Urothelium cell line (cell line): ENCODE measurements at places on chromosomes 4 and X.

DNA sequence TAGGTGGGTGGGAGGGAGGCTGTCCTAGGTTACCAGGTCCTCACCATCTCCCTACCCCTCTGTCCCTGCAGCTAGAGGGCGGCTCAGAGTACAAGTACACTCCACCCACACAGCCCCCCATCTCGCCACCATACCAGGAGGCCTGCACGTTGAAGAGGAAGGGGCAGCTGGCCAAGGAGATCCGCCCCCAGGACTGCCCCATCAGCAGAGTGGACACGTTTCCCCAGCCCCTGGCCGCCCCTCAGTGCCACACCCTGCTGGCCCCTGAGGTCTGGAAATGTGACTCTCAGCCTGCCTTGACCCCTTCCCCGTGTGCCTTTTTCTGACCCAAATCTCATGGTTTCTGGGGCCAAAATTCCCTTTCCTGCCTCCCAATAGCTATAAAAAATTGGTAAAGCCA, 6.5 kb downstream of the FTSJ1 start:
- DNase-seq: no peak

DNA sequence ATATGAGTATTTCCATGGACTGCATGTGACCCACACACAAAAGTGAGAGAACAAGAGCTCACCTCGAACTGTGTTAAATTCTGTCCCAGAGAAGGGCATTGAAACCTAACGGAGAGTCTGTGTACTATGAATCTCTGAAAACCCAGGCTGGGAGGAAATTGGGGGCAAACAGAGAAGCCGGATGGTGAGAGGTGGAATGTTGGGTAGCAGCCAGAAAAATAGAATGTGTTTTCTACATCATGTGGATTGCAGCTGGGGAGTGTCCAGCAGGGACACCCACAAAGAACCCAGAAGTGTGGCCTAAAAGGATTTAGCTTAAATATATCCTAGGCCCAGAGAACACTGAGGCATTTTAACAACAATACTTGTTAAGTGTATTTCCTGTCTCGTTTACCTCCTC, 38.6 kb downstream of the MND1 start:
- DNase-seq: no peak

- DNase-seq: no peak
These were observed 139.3 kb downstream of the GASK1B start for GRCh38 chr4:158033416-158034120.

DNA sequence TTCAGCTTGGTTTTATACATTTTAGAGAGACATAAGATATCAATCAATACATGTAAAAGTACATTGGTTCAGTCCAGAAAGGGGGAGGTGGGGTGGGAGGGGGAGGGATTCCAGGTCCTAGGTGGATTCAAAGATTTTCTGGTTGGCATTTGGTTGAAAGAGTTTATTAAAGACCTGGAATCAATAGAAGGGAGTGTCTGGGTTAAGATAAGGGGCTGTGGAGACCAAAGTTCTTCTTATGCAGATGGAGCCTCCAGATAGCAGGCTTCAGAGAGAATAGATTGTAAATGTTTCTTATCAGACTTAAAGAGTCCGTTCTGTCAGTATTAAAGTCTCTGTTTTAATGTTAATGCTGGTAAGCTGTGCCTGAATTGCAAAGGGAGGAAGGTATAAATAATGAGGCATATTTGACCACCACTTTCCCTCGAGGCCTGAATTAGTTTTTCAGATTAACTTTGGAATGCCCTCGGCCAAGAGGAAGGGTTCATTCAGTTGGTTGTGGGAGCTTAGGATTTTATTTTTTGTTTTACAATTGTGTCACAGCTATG, 169.9 kb downstream of the AASDH start:
- no peak for DNase-seq

- no peak for DNase-seq
These were observed 916.7 kb downstream of the TECRL start for GRCh38 chr4:63492515-63492914.

GRCh38 chr4:104747635-104748034, 252.9 kb upstream of the CXXC4 start:
- no peak for DNase-seq

DNA sequence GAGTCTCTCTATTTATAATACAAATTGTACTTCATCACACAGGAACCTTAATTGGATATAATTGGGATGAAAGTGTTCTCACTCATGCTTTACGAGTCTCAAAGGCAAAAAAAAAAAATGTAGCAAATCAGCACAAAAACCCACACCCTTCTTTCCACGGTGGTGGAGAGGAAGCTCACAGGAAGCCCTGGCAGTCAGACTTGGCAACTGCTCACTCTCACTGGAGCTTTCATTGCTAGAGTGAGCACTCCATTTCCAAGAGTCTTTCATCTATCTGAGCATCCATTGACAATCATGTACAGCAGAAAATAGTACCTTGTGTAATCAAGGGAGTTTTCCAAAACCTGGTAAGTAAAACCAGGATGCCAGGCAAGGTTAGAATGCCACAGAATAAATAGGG, 2159.4 kb upstream of the AGA start:
- no peak for DNase-seq

DNA sequence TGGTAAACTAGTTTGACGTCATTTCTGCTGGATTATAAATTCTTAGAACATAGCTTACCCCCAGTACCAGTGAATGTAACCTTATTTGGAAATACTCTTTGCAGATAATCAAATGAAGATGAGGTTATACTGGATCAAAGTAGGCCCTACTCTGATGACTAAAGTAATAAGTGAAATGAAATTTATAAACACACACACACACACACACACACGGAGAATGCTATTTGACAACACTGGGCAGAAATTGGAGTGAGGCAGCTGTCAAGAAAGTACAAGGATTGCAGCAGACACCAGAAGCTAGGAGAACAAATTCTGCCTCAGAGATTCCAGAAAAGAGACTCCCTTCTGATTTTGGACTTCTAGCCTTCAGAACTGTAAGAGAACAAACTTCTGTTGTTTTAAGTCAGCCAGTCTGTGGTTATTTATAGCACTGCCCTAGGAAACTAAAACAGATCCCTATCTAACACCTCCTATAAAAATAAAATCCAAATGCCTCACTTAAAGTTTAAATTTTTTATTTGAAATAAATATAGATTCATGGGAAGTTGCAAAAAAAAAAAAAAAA, 448.6 kb downstream of the PCDH18 start:
- DNase-seq: no peak

GRCh38 chr4:55036405-55036804, 89.0 kb downstream of the KDR start:
- DNase-seq: no peak

DNA sequence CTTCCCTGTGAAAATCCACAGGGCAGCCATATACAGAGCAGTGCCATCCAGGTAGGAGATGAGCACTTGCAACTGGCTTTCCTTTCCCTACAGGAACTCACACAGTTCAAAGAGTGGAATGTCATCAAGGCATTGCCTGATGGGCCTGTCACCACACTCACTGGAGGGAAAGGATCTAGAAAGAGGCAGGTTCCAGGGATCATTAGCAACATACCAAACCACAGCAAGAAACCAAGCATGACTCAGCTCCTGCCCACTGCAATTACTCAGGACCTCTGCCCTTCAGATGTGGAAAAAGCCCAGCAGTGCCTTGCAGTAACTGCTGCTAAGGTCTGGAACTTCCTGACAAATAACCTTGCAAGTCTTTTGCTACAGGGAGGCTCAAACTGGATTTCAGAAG, 101.2 kb downstream of the ZNF674 start:
- peak; percentile 56 for DNase-seq

DNA sequence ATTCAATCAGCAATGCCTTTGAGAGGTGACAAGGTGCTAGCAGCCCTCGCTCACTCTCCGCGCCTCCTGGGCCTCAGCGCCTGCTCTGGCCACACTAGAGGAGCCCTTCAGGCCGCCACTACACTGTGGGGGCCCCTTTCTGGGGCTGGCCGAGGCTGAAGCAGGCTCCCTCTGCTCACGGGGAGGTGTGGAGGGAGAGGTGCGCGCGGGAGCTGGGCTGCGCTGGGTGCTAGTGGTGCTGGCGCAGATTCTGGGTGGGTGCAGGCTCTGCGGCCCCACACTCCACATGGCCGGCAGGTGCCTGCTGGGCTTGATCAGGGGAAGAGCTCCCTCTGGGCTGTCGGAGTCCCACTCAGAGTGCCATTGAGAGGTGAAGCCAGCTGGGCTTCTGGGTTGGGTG, 351.0 kb downstream of the GASK1B start:
- DNase-seq: no peak

DNA sequence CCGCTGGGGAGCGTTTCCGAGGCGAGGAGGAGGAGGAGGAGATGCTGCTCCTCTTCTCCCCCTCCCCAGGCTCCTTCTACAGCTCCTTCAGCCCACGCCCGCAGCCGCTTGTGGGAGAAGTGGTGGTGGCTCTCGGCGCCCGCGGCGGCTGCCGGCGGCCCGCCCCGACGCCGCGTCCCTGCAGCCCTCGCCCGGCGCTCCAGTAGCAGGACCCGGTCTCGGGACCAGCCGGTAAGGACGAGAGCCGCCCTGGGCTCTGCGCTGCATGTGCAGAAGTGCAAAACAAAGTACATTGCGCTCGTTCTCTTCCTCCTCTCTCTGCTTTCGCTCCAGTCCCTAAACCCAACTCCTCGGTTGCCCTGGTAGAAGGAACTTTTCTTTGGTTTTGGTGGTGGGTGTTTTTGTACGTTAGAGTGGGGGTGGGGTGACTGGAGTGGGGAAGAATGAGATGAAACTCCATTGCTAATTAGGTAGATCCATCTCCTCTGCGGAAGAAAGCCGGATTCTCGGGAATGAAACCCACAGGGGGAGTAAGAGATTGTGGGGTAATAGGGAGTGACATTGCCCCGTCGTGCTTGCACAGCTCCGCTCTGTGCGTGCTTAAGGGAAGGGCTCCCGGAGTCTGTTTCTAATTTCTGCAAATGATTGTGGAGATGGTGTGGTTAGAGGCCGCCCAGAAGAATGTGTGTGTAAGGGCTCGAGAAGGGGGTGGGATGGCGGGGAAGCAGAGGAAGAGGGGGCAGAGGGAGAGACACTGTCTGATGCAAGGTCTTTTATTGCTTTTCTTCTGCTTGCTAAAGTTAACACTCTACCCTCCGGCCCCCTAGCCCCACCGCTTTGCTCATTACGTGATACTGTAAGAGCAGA, 677 bp downstream of the PTPN13 start:
- DNase-seq: peak; percentile 49

- no peak for DNase-seq
These were observed 14.5 kb downstream of the TBCK start for GRCh38 chr4:106301393-106302061.

- DNase-seq: no peak
These were observed 77.9 kb downstream of the EGF start for GRCh38 chr4:109990261-109991257.

DNA sequence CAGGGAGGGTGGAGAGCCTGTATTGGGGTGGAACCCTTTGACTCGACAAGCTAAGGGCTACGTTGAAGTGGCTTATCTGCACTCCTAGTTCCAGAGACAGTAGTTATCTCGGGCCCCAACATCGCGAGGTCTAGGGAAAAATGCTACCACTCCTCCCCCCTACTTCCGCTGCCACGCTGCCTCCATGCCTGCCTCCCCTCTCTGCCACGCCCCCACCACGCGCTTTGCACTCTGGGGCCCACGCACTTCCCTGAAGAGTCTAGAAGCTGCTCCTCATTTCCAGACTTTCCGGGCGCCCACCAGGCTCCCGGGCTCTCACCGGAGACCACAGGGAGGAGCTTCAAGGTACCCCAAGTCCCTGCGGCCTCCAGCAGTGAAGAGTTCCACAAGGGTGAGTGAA, at the start of gene PASD1:
Gene PASD1, plus strand, starts transcription at position 227 of the 400 bp plus-strand sequence. CDS start 37,879 bp downstream, outside the sequence.
- no peak for DNase-seq

GRCh38 chr4:178316211-178316610, 874.0 kb upstream of the AGA start:
- DNase-seq: no peak

DNA sequence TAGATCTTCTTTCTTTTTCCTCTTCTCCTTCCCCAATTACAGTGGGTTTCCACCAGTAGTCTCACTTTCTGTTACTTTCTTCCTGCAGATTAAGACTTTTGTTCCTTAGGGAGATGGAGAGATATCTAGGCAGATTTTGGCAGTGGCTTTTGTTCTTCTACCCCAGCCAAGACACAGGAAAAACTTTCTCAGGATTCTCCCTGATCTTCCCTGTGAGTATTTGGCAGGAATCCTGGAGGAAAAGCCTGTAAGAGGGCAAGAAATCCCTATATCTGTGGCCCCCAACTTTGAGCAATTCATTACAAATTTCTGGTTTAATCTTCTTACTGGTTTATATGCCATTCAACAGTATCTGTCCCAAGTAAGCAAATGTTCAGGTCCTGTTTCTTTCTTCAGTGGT, 21.9 kb downstream of the SLC9A7 start:
- DNase-seq: no peak
